ENCODE measurements at places on chromosomes 3 and 15. TPM values are rescaled to one million over a fixed set of nuclear protein-coding genes. Genes with fewer than 3 reads are reported as not detected.

IMPG2 gene
- total RNA-seq: 0.26 TPM

CLRN1 gene
- total RNA-seq: not detected

DNA sequence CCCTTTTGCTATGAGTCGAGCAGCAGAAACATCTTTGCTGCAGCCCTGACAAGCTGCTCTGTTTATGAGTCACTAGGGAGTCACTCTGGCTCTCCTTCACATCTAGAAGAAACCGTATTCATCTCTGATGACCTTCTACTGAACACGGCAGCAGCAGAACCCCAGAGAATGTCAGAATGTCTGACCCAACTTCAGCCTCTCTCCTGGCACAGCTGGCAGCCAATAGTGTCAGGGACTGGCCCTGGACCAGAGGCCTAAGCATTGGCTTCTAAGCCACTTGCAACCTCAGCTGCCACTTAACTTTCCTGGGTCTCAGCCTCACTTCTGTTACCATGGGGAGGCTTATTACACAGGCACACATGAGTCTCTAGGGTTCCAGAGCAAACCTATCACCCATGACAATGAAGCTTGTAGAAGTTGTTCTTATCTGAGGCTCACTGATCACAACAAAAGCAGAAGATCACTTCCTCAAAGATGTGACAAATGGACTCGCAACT, 184.1 kb upstream of the TLE3 start:
- no peak for DNase-seq

DNA sequence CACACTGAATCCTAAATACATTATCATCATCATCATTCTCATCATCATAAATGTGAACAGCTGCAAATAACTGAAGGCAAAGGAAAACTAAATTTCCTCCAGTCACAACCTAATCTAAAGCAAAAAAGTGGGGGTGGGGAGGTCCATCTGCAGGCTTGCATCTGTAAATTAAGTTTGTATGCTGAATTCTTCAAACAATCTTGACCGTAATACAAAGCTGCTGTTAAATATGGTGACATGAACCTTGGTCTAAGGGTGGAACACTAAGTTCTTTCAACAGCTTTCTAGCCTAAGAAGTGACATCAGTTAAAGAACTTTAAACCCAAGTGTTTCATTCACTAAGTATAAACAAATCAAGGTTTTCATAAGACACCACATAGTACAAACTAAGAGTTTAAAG, 4.3 kb downstream of the LRRFIP2 start:
- DNase-seq: no peak

DNA sequence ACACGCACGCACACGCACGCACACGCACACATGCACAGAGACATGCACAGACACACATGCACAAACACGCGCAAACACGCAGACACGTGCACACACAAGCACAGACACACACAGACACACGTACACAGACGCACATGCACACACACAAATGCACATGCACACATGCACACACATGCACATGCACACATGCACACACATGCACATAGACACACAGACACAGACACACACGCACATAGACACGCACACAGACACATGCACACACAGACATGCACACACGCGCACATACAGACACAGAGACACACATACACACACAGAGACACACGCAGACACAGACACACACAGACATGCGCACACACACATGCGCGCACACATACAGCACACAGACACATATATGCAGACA, 26.4 kb upstream of the PIGZ start:
- DNase-seq: no peak

DNA sequence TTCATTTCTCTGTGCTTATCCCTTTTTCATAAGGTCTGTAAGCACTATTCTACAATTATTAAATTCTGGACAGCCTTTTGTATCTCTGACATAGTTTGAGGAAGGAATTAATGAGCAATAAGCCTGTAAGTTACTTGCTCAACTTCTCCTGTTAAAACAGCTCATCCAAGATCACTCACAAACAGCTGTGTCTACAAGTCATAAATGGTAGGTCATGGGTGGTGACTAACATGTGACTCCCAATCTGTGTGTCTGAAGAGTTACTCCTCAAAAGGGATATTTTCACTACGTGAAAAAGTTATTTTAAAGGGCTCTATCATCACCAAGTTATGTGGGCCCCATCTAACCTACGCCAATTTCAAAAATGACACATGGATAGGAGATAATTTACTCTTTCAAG, 145.2 kb upstream of the CBLB start:
- DNase-seq: no peak

DNA sequence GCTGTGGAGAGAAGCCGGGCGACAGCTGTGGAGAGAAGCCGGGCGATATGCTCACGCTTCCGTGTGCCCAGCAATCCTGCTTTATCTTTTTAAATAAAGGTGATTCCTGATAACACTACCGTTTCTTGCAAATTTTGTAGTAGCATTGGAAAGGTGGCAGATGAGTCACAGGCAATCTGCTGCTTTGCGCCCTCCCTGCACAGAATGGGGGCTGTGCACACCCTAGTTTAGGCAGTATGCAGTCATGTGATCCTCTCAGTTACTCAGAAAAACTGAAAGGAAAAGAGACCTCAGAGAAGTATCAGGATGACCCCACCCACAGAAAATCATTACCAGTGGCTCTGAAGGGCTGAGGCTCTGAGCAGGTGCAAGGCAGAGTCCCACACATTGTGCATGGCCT, 24.9 kb upstream of the TMCC1 start:
- no peak for DNase-seq

- DNase-seq: no peak
Observed at GRCh38 chr3:99957151-99957796, 139.6 kb downstream of the CMSS1 start.

DNA sequence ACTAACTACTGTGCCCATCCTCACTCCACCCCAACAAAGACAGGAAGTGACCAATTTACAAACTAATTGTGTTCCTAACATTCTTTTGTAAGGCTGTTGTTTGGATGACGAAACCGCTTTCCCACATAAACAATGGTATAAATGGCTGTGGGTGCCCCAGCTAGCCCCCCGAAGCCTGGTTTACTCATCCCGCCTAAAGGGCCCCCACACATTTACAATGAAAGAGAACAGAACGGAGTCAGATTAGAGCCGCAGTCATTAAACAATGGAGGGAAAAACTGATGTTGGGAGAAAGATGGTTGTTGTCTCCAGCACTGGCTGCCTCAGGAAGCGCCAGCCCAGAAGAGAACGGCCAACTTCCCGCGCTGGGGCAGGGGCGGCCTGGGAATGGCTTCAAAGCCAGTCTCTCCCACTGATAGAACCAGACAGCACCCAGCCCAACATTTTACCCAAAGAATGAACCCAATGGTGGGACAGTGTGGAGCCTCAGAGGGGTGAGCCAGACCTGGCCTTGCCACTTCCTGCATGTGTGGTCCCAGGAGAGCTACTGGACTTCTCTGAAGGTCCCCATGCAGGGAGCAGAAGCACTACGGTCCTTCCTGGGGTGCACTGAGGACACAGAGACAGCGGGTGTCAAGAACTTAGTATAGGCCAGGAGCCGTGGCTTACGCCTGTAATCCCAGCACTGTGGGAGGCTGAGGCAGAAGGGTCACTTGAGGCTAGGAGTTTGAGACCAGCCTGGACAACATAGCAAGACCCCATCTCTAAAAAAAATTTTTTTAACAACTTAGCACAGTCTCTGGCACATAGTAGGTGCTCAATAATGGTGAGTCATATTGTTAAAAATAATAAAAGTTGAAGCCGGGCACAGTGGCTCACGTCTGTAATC, 75.8 kb upstream of the GATA2 start:
- no peak for DNase-seq

DNA sequence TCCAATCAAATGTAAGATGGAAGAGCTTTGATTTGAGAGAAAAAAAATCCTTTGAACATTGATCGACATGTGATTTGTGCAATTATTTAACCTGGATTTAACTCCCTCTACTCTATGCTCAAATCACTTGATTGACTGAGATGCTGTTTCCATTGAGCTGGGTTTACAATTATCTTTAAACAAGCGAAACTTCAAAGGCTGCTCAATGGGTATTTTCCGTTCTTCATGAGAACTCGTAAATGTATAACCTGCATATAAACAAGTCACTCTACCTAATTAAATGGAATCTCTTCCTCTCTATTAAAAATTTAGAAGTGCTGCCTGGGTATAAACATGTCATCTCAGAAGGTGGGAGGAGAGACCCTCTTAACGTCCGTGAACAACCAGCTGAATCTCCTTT, 71.9 kb downstream of the ANXA2 start:
- no peak for DNase-seq

- no peak for DNase-seq
Observed at GRCh38 chr3:139836698-139837464, 98.1 kb upstream of the CLSTN2 start.

- no peak for DNase-seq
Observed at GRCh38 chr3:159830523-159831154, 158.0 kb upstream of the IL12A start.

GRCh38 chr15:39192351-39192750, 388.5 kb upstream of the THBS1 start:
- no peak for DNase-seq

GRCh38 chr3:23052620-23053019, 150.5 kb upstream of the UBE2E2 start:
- no peak for DNase-seq

DNA sequence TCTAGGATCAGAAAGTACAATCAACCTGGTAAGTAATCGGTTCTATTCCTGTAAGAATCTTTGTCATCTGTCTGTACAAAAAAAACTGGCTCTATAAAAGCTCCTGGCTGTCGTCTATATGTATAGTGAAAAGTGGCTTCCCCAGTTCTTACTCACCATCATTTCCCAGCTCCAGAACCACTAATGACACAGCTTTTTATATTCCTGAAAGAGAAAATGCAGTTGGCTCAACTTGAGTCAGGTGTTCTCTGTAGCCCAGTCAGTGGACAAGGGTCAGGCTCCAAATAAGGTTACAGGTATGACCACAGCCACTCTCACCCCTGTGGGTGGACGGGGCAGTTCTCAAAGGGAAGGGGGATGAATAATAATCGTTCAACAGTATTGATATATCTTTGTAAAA, 85.1 kb downstream of the AP4E1 start:
- DNase-seq: no peak
